ENCODE measurements at places on chromosomes 6 and 20.

GRCh38 chr6:169829786-169830185 is 78.4 kb downstream of the ERMARD start:
- DNase-seq: no peak

DNA sequence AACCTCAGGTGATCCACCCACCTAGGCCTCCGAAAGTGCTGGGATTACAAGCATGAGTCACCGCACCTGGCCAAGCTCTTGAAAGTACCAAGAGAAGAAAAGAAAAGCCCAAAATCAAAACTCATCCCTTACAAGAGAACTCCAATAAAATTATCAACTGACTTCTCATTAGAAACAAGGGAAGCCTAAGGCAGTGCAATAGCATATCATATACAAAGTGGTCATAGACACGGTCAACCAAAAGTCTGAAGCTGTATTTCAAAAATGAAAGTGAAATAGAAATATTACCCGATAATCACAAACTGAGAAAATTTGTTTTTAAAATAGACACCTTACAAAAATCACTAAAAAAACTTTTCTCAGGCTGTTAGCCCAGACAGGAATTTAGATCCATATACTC is 1321.1 kb upstream of the GJE1 start:
- DNase-seq: no peak

DNA sequence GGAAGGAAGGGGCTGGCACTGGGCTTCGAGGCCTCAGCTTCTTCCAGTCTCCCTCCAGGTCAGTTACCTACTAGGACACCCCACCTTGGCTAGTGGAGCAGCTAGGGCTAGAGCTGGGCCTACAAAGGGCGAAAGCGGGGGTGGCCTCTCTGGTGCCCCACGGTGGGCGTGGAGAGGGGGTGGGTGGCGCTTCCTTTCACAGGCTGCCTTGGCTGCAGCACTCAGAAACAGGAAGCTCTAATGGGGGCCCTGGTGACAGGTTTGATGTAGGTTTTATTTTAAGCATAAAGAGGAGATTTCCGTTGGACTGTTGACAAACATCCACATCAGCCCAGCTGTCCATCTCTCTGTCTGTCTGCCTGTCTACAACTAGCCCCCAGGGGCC is 13.4 kb downstream of the FAM110A start:
- DNase-seq: no peak

DNA sequence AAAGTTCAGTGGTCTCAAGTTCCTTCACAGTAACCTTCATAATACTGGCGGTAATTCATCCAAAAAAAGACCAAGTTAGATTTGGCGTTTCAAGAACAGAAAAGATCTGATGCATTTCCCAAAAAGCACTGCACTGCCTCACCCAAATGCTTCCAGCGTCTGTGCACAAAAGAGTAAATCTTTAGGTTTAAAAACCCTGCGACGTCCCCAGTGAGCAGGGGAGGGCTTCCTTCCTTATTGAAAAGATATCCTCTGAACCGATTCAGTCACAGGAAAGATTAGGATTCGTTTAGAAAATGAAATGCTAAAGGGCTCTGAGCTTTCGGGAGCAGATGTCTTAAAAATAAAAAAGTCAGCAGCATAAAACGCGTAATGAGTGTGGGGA is 654 bp downstream of the TBC1D7 start:
- no peak for DNase-seq

GRCh38 chr6:126020305-126021050 is 34.1 kb downstream of the TRMT11 start:
- no peak for DNase-seq

DNA sequence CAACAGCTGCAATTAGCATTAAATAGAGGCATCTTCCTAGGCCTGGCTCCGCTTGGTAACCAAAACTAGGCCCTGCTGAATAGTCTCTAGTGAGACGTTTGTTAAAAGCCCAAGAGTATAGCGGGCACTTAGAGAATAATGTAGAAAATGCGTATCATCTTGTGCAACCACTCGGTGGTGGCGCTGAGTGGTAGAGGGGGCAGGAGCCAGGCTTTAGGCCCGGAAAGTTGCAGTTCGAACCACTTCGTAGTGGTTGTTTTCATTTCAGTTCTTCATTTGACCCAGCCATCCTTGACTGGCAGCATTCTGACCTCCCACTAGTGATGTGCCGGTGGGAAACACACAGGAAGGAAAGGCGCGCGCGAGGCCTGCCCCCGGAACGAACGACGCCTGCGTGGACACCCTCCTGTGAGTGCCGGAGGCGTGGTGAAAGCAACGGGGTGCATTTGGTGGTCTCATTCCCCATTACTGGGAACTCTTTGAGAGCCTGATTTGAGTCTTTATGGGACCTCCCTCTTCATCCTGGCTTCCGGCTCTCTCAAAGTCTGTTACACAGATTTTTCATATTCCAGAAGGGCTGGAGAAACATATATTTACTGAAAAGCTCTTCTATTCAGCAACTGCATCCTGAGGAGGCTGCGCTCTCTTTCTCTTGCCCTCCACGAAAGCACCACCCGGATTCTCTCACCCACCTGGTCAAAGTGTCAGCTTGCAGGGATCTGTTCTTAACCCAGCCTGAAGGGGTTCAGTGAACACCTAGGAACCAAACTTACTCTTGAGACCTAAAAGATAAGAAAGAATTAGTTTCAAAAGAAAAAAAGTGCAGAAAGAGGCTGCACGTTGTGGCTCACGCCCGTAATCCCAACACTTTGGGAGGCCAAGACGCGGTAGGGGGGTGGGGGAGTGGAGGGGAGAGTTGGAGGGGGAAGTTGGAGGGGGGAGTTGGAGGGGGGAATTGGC is 18.2 kb downstream of the GPX5 start:
- DNase-seq: no peak

DNA sequence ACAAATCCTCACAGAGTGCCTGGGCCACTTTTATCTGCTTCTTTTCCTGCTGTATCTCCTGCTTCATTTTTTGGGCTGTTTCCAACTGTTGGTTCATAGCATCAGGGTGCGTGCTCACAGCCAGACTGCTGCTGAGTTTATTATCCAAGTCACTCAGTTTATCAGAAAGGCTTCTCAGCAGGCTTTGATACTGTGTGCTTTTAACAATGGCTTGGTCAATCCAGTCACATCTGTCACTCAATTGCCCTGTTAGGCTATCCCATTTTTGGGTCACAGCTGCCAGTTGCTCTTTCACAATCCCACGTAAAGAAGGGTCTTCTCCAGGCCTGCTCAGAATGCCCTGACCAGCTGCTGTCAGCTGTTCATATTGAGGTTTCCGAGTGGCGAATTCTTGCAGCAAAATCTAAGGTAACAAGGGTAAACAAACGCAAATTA is 87.2 kb downstream of the DST start:
- no peak for DNase-seq

- DNase-seq: no peak
Measured at GRCh38 chr6:26421259-26422144, 18.8 kb upstream of the BTN3A3 start.

DNA sequence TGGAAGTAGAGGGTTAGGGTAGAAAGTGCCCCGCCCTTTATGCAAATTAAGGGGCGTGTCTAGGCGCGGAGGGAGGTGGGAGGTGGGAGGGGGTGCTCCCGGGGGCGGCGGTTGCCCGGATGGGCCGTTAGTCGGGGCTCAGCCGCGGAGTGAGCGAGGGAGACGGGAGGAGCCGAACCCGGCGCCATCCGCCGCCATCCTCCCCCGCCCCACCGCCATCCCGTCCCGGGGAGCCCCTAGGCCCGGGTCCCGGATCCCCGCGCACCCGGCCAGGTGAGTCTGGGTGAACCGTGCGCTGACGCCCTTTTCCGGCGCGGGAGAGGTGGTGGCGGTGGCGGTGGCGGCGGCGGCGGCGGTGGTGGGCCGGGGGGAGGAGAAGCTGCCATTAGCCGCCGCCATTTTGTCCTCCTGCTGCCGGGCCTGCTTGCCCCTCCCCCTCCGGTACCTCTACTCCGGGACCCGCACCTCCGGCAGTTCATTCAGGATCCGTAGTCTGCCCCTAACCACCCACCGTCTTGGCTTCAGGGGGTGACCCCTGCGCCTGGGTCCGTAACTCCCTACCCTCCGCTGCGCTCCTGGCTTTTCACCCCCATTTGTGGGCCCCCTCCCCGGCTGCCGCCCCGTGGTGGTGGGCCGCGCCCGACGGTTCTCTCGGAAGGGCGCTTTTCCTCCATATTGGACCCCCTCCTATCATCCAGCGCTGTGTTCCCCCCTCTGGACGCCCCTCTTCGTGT is at the start of gene PRRC2A:
TSS of gene PRRC2A (plus strand) at position 130 of the 734 bp plus-strand sequence. CDS start 2,075 bp downstream, outside the sequence.
- peak; percentile 95 for DNase-seq

DNA sequence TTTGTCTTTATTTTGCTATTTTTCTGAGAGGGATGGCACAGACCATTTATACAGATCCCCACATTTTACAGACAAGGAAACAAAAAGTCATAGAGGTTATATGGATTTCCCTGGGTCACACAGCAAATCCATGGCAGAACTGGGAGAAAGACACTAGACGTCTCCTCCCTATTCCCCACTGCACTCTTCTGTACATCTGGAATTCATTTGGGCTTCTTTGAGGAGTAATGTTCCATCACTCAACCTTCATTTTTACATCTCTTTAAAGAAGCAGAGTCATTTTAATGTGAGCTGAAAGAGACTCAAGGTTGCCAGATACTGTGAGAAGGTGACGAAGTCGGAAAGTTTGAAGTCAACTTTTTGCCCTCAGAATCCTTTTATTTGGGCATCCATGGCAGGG is 207.3 kb downstream of the OTOR start:
- DNase-seq: no peak

DNA sequence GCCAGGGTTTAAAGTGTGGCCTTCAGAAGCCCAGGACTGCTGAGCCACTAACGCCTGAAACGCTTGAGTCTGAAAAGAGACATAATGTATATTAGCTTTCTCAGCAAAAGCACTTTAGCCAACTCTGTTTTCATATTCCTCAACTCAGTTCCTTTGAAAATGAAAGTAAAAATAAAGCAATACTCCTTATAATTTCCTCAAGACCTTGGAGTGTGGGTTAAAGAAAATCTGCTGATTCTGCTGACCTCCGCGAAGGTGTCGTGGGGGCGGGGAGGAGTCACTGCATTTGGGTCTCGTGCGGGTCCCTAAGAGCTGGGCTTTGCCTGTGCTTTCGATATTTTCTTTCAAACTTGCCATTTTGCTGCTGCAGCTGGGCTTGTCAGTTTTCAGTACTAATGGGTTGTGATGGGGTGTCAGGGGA is 142.2 kb upstream of the ARID1B start:
- DNase-seq: no peak

Data from stimulated activated CD4-positive, alpha-beta T cell treated with anti-CD3 and anti-CD28 coated beads, Interleukin-4, amount 100 ng/mL, for 48 hours (primary cell).